Ovary (tissue), 10 donors: ENCODE measurements at places on chromosomes 2 and 18. TPM values are rescaled to one million over a fixed set of nuclear protein-coding genes. Genes with fewer than 3 reads are reported as not detected.

KANSL1L gene
- total RNA-seq = 26.3 TPM

TRIM43 gene
- total RNA-seq = not detected

KCNG3 gene
- total RNA-seq = 1.3 TPM

DNA sequence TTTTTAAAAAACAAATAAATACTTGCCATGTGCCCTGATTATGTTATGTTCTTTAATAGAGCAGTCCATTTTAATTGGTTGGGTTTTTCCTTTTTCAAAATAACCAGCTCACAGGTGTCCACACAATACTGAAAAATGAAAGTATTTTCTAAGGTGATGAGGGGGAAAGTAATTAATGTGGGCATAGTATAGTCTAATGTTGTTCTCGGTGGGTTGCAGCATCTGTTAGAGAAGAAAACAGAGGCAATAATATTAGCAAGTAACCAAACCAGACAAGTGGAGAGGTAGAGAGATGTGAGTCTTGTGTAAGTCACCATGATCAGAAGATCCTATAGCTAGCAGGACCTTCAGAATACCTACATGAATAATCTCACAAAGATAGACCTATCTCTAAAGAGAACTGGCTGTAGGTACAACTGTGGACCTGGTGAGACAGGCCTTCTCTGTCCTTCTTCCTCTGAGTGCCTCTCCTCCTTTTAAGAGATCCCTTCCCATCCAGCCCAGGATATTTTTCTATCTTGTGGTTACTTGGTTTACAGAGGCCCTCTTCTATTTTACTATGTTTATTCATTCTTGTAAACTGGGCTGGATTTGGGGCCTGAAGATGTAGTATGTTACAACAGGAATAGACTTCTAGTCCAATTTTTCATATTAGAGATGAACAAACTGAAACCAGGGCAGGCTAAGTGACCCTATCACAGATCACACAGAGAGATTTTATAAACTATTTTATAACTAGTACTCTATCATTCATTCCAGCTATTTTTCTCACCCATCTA is 67.1 kb upstream of the MSTN start:
- no peak for DNase-seq

FAM124B gene
- 0.11 TPM for total RNA-seq

DNA sequence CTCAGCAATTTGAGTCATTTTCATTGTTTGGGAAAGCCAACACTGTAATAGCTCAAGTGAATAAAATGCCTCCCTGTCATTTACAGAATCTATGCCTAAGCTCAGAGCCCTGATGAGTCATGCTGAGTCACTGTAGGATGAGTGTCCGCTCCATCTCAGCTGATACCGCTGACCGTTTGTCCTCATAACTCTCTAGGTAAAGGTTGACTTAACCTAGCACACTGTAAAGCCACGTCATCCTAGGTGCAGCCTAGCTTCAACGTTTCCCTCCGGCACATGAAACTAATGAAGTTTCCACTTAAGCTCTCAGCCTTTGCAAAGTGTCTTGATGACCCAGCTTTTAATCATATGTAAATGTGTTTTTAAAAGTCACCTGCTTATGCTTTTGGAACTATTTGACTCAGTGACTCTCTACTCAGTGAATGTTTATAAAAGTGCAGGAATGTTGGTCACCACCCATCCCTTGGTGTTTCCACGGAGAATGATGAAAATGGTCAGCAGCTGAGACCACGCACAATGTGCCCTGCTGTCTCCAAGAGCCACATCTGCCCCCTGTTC is 154.0 kb downstream of the PMAIP1 start:
- DNase-seq = no peak

- DNase-seq = no peak
Observed at GRCh38 chr18:11963991-11964484, 17.3 kb upstream of the IMPA2 start.

DNA sequence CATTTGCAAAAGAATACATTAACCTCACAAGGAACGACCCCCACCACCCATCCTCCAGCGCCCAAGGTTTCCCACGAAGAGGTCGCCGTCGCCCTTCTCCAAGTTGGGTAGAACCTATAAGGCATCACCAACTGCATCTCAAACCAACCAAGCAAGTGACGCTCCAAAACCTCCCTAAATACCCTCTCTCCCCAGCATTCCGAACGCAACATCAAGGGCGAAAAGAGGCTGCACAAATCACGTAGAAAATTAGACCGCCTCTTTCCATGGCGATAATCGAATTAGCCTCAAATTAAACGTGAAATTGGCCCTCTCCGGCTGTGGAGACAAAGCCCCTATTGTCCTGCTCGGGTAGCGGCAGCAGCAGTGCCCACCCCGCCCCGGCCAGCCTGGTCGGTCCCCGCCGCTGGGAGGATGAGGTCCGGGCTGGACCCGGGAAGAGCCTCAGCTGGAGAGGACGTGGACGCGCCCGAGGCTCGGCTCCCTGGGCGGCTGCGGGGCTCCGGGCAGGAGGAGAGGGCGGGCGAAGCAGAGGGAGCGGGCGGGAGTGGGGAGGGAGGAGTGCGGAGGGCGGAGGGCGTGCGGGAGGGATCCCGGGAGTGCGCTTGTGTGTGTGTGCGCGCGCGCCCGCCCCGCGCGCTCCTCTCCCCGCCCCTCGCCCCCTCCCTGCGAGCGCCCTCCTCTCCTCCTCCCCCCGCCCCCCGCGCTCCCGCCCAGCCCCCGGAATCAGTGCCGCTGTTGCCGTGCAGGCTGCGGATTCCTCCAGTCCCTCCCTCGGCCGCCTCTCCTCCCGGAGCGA is at the start of gene SPTBN1:
Gene SPTBN1 (plus strand): TSS at position 765 of the 799 bp plus-strand sequence. CDS start 70,092 bp downstream, outside the sequence.
- DNase-seq = peak; percentile 97

KRTCAP3 gene
- 3.3 TPM for total RNA-seq

CRYGC gene
- not detected for total RNA-seq

METTL4 gene
- total RNA-seq = 6.7 TPM

DNA sequence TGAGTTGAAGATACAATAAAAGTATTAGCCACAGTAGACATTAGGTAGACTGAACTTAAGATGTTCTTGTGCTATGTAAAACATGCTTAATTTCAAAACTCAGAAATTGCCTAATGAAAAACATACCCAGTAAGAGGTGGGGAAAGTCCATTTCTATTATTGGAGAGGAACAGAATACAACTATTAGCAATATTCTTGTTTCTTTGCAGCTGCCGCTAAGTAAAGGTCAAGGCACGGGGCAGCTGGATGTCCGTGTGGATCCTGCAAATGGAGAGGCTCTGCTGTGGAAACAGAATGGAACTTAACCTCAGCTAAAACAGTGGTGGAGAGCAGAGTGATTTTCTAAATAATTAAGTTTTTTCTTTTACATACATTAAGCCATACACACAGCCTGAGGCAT is 139.2 kb upstream of the ARHGAP28 start:
- peak; percentile 58 for DNase-seq

DNA sequence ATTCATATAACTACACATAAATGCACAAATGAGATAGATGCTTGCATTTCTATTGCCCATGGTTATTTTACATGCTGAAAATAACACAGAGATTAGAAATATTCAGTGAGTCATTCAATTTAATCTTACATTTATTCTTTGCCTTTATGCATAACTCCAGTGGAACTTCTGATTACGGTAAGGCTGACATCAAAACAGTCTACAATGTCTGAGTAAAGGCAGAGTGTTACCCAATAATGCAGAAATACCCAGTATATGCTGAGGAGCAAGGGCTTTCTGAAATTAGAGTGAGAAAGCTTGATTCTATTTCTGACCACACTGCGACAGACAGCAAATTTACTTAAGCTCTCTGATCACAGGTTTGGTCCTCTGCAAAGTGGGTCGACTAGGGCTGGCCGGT is 9.2 kb downstream of the NMI start:
- DNase-seq = no peak

GRCh38 chr18:77815666-77816338 is 566.2 kb downstream of the GALR1 start:
- no peak for DNase-seq

DNA sequence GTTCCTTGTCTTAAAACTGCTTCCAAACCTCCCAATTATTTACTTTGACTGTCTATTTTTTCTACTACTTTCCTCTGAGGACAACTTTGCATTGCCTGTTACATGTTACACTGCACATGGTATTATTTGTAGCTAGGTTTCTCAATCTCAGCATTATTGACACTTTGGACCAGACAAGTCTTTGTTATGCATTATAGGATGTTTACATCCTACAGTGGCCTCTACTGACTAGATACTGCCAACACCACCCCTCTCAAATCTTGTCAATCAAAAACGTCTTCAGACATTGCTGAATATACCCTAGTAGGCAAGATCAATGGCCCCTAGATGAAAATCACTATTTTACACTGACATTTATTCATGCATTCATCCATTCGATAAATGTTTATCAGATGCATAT is 129.6 kb upstream of the DNAJC10 start:
- no peak for DNase-seq

DNA sequence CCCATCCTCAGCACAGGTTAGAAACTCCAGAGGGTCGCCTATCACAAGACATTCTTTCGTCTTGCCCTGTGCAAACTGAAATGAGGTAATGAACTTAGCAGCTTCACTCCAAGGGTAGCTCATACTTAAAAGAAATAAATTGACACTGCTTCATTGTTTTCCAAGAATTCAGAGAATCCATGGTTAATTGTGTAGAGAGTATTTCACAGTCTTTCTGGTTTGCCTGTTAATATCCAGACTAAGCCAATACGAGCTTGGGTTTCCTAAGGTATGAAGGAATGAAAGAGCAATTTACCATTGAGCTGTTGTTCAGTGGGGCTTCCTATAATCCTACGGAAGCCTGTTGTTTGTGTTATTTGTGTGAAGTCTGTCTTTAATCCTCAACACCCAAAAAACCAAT is 58.7 kb downstream of the FAM124B start:
- DNase-seq = no peak

- DNase-seq = no peak
Observed at GRCh38 chr18:34261865-34262780, 37.4 kb upstream of the NOL4 start.

GRCh38 chr2:25955036-25955435 is 27.3 kb downstream of the KIF3C start:
- no peak for DNase-seq

NT5DC4 gene
- not detected for total RNA-seq

- DNase-seq = no peak
Observed at GRCh38 chr18:12598181-12598930, 59.6 kb downstream of the SPIRE1 start.

PGAP1 gene
- 11.8 TPM for total RNA-seq
